Vagina (tissue), 2 donors: ENCODE measurements at places on chromosomes 6 and 20.

GRCh38 chr20:57621421-57622200, 1.4 kb upstream of the ZBP1 start:
- DNase-seq, result peak; percentile 69

DNA sequence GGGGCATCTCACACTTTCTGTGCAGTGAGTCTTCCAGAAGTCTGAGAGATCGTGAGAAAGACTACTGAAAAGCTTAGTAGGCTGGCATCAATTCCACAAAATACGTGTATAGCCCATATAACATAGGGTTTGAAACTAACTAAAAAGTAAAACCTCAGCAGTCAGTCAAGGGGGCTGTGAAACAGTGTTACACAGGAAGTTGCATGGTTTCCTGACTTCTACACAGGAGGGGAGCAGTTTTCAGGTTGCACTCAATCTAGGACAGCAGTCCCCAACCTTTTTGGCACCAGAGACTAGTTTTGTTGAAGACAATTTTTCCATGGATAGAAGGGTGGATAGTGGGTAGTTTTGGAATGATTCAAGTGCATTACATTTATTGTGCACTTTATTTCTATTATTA, 4.7 kb upstream of the LY86 start:
- no peak for DNase-seq

- DNase-seq, result no peak
These were observed 112.7 kb downstream of the GJA1 start for GRCh38 chr6:121548131-121548530.

GRCh38 chr6:16630026-16630643, 131.1 kb downstream of the ATXN1 start:
- DNase-seq, result no peak

DNA sequence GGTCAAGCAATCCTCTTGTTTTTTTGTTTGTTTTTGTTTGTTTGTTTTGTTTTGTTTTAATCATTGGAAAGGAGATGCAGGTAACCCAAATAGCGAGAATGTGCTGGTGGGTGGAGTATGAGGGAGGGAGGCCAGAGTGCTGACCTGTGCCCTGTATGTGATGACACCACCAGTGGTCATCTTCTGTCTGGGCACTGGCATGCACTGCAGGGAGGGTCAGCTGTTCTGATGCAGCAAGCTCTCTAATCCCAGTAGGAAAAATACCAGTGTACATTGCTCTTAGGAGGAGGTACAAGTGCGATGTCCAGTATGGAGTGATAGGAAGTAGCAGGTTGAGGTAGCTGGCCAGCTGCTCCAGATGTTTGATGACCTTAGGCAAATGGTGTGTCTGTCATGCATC, 2.9 kb upstream of the CST1 start:
- DNase-seq, result peak; percentile 64

DNA sequence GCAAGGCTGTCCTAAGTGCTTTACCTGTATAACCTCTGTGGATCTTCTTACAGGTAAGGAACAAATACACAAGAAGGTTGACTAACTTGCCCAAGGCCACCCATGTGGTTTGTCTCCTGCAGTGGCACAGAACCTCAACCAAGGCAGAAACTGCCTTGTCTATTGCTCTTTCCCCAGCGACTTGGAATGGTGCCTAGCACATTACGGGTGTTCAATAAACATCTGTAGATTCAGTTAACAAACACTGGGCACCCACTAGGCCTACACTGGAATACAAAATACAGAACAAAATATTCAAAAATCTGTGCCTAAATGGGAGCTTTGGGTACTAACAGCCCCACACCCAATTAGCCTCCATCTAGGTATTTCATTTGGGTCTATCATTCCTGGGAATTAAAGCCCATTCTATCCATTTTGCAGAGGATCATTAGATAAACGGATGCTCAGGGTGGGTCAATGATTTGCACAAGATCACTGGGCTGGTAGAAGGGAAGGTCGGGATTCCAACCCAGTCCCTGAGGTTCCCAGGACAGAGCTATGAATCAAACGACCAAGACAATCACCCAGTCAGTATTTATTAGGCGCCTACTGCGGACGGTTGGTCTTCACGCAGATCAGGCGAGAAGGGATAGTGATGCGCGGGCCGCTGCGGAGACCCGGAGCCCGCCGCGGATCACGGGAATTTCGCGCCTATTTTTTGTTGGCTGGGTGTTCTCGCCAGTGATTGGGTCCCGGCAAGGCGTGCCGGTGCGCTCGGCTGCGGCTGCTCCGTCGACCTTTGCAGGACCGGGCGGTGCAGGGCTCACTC, at the start of gene STK35:
Gene STK35 (plus strand): TSS at position 771 of the 808 bp plus-strand sequence. CDS start 55 bp downstream, outside the sequence.
- DNase-seq, result no peak

DNA sequence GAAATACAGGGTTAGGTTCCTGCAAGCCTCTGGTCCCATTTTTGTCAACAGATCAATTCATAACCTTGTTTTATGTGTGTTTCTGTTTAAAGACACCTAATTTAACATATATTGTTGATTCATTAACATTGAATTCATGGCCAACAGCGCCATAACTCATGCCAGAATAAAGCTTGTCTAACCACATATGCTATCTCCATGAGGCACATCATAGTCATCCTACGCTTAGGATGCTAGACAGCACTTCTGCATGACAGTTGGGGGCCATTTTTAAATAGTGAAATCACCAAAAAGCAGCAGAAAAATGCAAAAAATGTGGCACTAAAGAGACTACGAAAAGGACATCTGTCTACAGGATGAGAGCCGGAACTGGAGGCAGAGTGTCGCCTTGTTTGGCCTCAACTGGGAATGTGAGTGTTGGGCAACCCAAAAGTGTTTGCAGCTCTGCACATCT, 37.9 kb downstream of the TRAM2 start:
- DNase-seq, result no peak

DNA sequence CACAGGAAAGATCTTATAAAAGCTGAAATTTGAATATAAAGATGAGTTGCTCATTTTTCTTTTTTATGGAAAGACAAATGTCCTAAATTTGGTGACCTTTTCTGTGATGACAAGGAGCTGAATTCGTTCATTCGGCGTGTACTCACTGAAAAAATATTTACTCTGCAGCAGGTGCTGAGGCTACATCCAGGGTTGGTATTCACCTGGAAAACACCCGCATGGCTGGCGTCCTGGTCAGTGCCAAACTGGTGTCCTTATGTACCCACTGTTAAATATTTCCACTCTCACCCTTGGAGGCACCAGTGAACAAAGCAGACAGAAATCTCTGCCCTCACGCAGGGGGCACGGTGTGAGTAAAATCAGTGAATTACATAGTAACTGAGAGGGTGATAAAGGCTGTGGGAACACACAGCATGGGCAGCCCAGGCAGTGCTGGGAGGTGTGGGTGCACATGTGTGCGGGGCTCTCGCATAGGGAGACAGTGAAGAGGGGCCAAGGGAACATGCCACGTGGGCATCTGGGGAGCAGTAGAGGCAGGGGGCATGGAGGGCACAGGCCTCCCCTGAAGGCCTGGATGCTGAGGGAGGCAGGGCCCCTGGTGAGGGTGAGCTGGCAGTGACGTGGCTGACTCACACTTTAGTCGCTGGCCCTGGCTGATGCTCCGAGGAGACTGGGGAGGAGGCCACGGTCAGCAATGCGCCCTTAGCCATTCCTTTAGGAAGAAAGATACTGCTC, 89.7 kb downstream of the INSM1 start:
- DNase-seq, result no peak

DNA sequence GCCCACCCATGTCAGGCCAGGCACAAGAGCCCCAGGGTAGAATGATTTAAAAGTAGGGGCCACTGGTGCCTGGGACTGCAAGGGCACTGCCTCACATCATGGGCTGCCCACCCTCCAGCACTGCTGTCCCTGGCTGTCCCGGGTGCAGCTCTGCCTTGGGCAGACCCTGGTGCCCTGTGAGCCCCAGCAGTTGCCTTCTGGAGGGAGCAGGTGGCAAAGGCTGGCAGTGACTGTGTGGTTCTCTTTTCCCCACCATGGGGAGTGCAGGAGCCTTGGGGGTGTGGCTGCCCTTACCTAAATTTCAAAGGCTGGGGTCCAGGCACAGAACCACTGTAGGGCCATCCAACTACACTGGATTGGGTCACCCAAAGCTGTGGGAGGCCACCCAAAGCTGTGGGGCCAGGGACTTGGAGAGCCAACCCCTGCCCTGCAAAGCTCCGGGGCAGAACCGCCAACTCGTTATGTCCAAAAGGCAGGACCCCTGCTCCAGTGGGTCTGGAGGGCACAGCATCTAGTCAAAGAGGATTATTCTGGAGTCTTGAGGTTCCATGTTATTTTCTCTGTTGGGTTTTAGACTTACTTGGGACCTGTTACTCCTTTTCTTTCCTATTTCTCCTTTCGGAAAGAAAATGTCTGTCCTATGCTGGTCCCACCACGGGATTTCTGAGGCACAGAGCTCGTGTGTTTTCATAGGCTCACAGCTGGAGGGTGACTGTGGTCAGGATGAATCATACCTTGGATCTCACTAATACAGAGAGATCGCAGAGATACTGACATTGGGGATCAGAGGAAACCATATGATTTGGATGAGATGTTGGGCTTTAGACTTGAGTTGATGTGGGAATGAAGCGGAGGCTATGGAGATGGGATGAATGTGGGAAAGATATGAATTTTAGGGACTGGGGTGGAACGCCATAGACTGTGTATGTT, 65.3 kb downstream of the RAMACL start:
- DNase-seq, result no peak

- DNase-seq, result no peak
These were observed 135.3 kb downstream of the HFE start for GRCh38 chr6:26222571-26222970.

- DNase-seq, result no peak
These were observed 9.4 kb upstream of the STXBP5 start for GRCh38 chr6:147194652-147195411.

- no peak for DNase-seq
These were observed 42.2 kb downstream of the C6orf132 start for GRCh38 chr6:42100029-42100901.

DNA sequence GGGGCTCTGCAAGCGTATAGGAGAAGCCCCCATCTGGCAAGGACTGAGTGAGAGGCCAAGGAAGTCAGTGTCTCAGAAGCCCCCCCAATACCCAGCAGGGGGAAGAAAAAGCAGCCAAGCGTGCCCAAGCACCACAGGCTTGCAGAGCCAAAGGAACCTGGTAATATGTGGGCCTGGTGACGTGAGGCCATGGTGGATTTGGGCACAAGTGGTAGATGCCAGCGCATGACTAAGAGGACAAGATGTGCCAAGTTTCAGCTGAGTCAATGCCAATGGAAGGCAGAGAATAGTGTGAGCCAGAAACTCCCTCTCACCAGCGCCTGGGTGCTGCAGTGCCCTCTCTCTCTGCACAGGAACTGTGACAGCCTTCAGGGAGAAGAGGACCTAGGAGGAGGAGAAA, 110.0 kb downstream of the QRSL1 start:
- DNase-seq, result no peak

- peak; percentile 88 for DNase-seq
These were observed 170.2 kb upstream of the PMEPA1 start for GRCh38 chr20:57879779-57880570.

GRCh38 chr6:12163149-12163548, 127.0 kb upstream of the EDN1 start:
- no peak for DNase-seq

GRCh38 chr6:26311012-26311384, 54.0 kb upstream of the BTN3A2 start:
- no peak for DNase-seq

DNA sequence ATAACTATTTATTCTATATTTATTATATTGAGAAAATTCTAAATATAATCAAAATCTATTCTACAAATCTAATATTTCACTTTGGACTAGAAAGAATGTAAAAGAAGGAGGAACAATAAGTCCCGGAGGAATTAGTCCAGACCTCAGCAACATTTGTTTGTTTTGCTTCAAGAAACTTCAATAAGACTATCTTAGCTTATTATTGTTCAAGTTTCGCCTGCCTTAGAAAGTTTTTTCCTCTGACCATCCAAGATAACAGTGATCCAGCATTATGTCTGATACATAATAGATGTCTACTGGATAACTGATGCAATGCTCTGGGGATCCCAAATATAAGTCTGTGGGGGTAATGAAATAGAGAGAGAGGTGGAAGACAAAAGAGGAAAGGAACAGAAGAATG, 28.7 kb upstream of the NT5E start:
- DNase-seq, result no peak

DNA sequence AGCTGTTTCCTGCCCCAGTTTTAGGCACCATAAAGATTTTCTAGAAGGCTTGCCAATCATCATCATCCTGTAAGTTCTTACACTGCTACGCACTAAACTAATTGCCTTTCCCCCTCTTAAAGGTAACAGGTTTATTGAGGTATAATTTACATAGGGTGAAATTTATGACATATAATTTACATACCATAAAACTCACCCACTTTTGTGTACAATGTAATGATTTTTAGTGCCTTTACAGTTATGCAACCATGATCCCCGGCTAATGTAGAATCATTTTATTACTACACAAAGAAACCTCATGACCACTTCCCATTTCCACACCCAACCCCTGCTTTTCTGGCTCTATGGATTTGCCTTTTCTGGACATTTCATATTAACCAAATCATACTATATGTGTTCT, 21.1 kb downstream of the GCNT2 start:
- no peak for DNase-seq

GRCh38 chr6:5497896-5498578, 236.7 kb downstream of the FARS2 start:
- DNase-seq, result no peak

GRCh38 chr20:41249411-41250281, 67.9 kb downstream of the ZHX3 start:
- no peak for DNase-seq

- no peak for DNase-seq
These were observed 143.7 kb downstream of the RALGAPA2 start for GRCh38 chr20:20568604-20569205.

GRCh38 chr6:73784726-73785505, 88.9 kb downstream of the CD109 start:
- DNase-seq, result no peak

DNA sequence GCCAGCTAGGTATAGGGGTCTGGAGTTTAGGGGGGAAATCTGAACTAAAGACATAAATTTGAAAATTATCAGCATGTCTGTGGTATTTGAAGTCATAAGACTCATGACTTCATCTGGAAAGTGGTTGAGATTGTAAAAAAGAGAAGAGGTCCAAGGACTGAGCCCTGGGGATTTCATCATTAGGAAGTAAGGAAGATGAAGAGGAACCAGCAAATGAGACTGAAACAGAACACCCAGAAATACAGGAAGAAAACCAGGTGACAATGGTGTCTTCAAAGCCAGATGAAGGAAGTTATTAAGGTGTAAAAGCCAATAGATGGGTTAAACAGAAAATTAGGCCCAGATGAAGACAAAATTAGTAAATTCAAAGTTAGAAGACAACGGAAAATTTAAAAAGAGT, 49.1 kb upstream of the UBR2 start:
- no peak for DNase-seq
